ENCODE measurements at places on chromosomes 12 and 14.

DNA sequence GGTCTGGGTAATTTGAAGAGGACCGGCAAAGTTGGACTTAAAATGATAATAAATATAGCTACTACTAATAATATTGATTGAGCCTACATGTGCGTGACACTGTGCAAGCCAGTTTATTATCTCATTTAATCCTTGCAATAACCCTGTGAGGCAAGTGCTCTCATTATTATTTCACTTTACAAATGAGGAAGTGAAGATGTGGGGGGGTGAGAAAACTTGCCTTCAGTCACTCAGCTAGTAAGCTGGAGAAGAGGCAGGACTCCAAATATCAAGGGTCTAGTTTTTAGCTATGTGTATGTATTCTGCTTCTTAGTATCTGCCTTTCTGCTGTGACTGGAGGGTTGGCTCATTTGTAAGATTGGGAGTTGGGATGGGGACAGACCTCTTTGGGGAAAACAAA, 39.2 kb downstream of the NPAS3 start:
- DNase-seq, result no peak

GRCh38 chr12:42865282-42865681, 275.7 kb upstream of the PRICKLE1 start:
- DNase-seq, result no peak

DNA sequence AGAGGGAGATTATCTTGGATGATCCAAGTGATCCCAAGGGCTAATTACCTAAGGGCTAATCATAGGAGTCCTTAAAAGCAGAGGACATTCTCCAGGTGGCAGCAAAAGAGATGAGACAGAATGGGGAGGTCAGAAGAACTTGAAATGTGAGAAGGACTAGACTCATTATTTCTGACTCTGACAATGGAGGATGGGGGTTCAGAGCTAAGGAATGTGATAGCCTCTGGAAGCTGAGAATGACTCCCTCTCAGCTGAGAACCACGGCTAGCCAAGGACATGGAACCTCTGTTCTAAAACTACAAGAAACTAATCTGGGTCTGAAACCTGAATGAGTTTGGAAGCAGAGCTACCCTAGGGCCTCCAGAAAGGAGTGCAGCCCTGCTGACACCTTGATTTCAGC, 35.6 kb upstream of the ANKS1B start:
- DNase-seq, result no peak

DNA sequence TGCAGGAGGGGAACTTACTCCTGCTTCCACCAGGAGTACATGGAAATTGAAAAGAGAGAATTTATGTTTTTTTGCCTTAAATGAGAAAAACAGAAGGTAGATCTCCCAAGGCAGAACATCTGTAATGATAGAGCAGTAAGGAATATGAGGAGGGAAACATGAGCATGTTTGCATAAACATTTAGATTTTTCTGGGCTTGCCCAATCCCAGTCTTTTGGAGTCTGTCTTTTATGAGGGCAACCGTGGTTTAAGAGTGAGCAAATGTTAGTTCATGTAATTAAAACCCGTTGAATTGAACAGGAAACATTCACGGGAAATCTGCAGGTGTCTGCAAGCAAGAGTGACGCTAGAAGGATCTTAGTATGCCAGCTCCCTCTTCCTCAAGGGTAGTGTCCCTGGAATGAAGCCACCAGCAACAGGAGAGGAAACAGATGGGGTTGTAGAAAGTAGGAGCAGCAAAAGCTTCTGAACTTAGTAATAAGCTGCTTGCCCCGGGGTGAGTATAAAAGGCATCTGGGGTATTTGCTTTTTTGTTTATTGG, 79.3 kb downstream of the ARF6 start:
- DNase-seq, result no peak

- DNase-seq, result no peak
Observed at GRCh38 chr12:102069707-102070106, 7.9 kb upstream of the WASHC3 start.

DNA sequence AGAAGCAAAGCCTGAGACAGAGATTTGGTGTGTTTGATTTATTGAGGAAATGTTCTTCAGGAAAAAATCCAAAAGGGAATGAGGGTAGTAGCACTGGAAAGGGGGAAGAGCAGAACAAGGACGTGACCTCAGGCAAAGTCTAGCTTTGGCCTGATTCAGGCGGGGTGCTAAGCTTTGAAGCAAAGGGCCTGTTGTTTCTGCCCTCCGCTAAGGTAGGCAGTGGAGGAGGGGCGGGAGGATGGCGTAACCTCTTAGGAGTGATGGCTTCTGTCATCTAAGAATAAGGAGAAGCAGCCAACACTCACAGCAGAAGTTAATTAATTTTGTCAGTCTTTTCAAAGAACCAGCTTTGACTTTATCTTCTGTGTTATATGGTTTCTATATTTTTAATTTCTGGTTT, 20.4 kb downstream of the ABHD12B start:
- no peak for DNase-seq

DNA sequence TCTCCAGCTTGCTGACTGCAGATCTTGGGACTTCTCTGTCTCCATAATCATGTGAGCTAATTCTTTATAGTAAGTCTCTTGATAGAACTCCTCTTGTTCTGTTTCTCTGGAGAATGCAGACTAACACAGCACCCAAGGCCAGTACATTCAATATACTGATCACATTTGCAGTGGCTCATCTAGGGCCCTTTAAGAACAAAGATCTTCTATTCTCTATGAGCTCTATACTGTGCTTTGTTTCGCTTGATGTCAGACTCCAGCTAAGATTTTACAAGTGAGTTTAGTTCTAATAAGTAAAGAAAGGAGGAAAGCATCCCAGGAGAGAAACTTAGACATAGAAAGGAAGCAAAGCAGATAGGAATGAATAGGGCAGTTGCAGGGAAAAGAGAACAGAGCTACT, 69.3 kb upstream of the TMPO start:
- DNase-seq, result no peak

GRCh38 chr14:61524211-61524806, 171.0 kb upstream of the HIF1A start:
- DNase-seq, result no peak

GRCh38 chr12:68561830-68562229, 48.9 kb upstream of the RAP1B start:
- DNase-seq, result no peak

GRCh38 chr12:42575717-42576116, 13.8 kb downstream of the PRICKLE1 start:
- DNase-seq, result no peak
